Stimulated activated CD4-positive, alpha-beta T cell treated with anti-CD3 and anti-CD28 coated beads, Interleukin-12 subunit alpha, Interleukin-12 subunit beta, amount 100 ng/mL, for 48 hours (primary cell): ENCODE measurements at places on chromosomes 2 and 18.

DNA sequence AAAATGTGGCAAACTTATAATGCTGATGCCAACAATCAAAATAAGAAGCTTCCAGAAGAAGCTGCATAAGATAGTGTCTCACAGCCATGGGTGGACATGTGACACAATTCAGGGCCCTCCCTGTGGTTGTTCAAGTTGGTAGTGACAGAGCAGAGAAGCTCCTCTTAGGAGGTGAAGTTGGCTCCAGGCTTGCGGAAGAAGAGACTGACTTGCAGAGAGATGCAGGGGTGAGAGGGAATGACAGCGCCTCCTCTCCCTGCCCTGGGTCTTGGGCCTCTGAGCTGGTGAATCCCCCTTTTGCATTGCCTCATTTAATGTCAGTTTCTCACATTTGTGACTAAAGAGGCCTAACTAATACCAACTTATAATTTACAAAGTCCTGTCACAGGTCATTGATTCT is 23.0 kb upstream of the RHOB start:
- DNase-seq, result no peak

DNA sequence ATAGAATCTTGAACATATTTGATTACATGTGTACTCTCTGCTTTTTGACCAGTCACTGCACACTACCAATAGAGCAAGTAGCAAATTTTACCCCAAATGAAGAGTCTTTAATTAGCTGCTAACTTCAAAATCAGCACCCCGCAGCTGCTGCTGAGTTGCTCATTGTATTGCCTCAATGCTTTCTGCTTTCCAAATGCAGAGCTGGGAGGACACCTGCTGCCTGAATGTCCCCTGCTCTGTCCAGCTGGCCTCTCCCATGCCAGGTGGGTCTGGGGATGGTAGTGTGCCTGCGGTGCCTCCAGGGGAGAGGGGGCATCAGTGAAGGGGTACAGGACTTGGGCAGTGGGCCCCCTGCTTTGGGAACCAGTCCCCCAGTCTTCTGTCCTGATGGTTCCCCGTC is 184.8 kb downstream of the PRKCE start:
- DNase-seq, result no peak

DNA sequence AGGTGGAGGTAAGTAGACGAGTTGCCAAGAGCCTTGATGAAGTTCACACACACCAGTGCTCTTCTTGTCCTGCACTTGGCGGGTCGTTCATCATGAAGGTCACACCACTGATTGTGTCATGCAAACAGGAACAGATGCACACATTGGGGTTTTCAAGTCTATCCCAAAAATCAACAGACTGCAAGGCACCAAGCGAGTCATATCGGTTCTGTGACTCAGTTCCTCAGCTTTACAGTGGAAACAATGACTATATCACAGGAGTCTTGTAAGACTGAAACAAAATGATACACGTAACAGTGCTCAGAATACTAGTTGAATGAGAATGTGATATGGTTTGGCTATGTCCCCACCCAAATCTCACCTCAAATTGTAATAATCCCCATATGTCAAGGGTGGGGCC is 526.9 kb upstream of the ID2 start:
- DNase-seq, result peak; percentile 41

DNA sequence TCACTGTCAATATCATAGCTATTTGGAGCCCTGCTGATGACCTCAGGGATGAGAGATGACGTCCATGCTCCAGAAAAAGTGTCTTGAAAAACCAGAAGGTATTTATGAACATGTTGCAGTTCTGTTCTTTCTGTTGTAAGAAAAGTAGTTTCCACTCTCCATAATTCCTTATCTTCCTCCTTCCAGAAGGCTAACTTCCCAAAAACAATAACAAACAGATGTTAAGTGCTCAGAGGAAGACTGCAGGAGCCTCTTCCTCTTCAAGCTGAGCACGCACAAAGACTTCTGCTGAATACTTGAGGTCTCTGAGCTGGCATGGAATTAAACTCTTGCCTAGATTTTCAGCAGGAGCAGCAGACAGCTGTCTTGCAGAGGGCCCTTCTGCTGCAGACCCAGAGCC is 434.5 kb upstream of the KLHL29 start:
- DNase-seq, result no peak

- DNase-seq, result no peak
These were observed 3.9 kb upstream of the MATN3 start for GRCh38 chr2:20016346-20016745.

DNA sequence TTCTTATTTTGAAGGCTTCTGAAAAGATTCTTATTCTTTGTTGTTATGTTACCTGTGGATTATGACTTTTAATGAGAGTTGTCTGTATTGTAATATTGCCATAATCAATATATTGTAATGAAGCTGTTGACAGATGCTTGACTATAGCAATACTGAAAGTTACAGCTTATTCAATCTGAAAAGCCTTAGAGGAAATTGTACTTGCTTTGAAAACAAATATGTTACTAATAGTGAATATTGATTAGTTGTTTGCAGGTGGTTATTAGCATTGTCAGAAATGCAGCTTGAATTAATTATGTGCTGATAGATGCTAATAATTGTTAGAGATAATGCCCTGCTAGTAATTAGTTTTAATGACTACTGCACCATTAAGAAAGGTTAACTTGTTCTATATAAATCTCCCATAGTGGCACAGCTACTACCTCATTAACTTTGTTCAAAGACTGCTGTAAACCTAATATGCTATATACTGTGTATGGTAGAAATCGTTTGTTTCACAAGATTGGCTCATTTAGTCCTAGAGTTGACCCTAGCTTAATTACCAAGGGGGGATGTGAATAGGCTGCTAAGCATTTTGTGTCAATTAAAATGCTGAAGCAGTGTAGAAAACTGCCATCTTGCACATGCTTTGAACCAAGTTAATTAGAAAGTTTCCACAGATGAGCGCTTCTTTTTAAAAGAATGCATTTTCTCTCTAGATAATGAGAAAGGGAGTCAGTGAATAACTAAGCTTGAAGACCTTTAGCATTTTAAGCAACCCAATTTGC is 30.5 kb downstream of the SLC39A10 start:
- no peak for DNase-seq

- no peak for DNase-seq
These were observed 16.8 kb downstream of the KDSR start for GRCh38 chr18:63350230-63350629.

- DNase-seq, result no peak
These were observed 423.4 kb upstream of the ID2 start for GRCh38 chr2:8258406-8258805.

GRCh38 chr2:103293742-103294077 is 531.9 kb downstream of the TMEM182 start:
- no peak for DNase-seq

DNA sequence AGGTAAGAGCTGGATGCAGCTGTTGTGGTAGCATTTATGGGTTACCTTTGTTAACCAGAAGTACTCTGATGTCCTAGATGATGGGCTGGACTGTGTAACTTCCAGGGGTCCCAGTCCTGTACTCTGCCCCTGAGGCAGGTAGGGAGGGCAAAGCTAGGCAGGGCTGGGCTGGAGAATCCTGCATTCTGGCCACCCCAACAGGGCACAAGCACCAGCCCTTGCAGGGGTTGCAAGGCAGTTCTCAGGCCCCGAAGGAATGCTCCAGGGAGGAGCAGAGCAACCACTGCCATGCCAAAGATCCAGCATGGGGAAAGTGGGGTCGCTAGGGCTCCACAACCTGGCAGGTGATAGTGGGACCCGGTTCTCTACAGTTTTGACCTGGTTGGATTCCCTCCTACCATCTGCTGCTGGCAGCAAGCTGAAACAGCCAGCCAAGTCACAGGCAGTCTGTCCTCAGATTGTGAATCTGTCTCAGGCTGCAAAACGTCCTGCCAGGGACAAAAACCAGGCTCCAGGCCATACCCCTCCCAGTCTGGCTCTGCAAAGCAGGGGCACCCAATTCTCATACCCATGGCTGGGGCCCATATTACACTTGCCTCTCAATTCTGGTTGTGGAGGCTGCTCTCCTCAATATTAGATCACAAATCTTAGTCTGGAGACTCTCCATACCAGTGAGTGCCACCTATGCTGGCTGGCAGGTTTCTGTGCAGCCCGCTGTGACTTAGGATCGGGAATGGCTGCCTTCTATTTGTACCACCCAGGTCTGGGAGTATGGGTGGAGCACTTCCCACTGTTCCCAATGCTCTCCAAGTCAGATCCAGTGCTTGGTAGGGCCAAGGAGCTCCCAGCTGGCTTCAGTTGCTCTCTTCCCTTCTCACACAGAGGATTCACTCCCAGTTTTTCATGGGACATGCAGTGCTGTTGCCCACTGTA is 61.1 kb downstream of the SMCHD1 start:
- DNase-seq, result no peak

GRCh38 chr2:10439185-10439879 is 8.8 kb downstream of the ODC1 start:
- DNase-seq, result no peak

- no peak for DNase-seq
These were observed 54.5 kb downstream of the SLC39A10 start for GRCh38 chr2:195711478-195711877.

DNA sequence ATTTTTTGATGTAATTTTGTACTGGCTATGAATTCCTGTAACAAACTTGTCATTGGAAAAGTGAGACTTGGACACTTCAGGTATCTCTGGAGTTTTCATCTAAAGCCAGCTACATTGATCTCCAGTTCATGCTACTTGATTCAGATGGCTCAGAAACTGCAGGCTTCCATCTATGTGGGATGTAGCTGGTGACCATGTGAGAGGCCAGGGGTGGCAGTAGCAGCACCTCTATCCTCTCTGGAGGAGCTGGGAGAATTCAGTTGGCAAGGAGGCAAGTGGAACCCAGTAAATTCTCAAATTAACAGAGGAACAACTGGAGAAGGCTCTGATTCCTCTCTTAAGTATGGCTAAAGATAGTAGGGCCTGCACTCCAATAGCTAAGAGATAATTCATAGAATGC is 10.0 kb upstream of the SPTBN1 start:
- no peak for DNase-seq

DNA sequence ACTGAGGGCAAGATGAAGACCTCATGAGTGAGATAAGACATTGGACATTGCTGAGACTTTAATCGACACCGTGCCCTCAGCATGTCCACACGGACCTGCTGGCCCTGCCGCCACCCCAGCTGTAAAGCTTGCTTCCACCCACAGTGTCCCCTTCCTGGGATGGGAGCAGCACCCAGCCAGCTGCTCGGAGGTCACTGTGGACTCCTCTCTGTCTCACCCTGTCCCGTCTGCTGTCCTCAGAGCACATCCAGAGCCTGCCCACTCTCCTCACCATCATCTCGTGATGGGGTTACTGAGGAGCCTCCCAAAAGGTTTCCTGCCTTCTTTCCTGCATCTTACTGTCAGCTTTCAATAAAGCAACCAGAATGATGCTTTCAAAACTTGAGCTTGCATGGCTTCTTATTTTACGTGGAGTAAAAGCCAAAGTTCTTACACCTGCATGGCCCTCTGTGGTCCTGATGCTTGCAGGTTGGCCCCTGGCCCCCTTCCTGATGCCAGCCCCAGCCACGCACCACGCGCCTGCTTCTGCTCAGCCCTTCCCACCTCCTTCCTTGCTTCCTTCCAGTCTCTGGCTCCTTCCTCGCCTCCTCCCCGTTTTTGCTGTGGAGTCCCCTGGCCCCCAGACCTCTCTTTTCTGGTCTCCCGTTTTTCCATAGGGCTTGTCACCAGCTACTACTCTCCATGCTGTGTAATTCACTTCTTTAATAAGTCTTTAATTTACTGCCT is 67.0 kb downstream of the DGKD start:
- DNase-seq, result no peak

- DNase-seq, result peak; percentile 1
These were observed 47.4 kb upstream of the SIX3 start for GRCh38 chr2:44894058-44894457.

DNA sequence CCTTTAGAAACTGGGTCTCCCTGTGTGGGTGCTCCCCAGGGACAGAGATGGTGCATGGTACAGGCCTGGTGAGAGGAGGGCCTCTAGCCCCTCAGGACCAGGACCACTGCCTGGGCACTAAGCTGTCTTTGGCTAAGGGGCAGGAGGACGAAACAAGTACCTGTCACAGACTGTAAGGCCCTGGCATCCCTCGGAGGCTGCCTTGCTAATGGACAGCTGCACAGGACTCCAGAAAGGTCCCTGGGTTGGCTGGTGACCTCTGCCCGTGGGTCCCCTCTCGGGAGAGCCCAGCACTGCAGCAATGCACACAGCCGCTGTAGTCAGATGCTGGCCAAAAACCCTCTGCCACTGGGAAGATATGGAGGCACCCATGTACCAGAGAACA is 14.3 kb downstream of the HS6ST1 start:
- no peak for DNase-seq

GRCh38 chr2:96526101-96526591 is 10.4 kb upstream of the ARID5A start:
- no peak for DNase-seq

- DNase-seq, result no peak
These were observed 316.5 kb downstream of the CYP26B1 start for GRCh38 chr2:71831193-71831577.

- DNase-seq, result no peak
These were observed 4.0 kb upstream of the FAM124B start for GRCh38 chr2:224405841-224406370.

DNA sequence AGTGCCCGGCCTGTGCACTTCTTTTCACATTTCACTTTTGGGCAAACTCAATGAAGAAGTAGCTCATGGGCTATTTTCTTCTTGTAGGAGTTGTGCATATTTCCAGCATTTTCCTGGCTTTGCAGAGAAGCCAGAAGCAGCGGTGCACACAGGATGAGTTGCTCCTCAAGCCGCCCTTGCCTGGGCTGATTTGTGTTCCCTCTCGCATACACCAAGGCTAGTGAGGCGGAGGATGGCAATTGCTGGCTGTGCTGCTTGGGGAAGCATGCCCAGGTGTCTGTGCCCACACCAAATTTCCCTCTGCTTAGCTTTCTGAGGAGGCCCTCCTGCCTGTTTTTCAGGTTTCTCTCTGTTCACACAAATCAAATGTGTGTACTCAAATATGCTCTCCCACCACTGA is 85.4 kb upstream of the TMEM200C start:
- no peak for DNase-seq

DNA sequence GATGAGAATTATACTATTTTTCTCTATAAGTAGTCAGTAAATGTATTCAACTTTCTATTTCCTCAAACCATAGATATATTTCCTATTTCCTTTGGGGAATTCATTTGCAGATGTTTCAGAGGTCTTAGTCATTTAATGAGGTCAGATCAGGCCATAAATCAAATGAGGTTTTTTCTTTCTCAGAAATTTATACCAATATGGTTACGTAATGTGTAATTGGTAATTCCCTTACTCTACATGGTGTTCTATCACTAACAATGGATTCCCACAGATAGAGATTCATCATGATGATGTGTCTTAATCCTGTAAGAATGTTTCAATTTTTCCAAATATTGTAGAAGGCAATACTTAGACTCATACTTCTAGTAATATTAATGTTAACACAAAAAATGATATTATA is 108.0 kb downstream of the DPP4 start:
- DNase-seq, result no peak

DNA sequence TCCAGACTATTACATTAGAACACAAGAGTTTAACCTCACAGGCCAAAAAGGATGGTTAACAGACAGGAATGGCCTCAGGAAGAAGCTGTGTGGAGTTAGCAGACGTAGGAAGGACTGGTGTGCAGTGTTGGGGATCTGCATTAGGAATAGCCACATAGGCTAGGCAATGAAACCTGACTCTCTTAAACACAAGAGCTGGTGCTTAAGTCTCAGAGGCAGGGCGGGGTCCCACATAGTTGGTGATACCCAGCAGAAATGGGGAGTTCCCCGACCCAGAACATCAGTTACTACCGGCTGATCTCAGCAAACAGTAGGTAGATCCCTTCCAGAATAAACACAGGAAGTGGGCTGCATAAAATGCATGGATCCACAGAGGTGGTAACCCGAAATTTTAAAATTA is 64.1 kb downstream of the CCDC93 start:
- no peak for DNase-seq
